Effector memory CD4-positive, alpha-beta T cell (primary cell): ENCODE measurements at places on chromosomes 7 and 10.

- no peak for DNase-seq
Measured at GRCh38 chr7:134422638-134423037, 36.3 kb downstream of the AKR1B1 start.

DNA sequence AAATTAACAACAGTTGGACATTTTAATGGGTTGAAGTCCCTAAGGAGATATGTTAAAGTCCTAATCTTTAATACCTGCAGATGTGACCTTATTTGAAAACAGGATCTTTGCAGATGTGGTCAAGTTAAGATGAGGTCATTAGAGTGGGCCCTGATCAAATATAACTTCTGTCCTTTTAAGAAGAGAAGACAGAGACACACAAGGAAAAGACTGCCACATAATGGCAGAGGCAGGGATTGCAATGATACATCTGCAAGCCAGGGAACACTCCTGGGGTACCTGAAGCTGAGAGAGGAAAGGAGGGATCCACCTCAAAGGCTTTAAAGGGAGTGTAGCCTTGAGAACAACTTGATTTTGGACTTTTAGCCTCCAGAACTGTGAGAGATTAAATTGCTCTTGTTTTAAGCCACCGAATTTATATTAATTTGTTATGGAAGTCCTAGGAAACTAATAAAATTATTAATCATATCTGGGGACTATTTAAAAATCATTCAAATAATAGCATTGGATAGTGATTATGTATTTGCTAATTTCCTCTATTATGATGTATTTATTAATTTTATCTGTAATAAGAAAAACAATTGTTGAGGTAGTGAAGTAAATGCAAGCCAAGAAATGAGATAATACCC, 700.0 kb upstream of the PCDH15 start:
- no peak for DNase-seq

DNA sequence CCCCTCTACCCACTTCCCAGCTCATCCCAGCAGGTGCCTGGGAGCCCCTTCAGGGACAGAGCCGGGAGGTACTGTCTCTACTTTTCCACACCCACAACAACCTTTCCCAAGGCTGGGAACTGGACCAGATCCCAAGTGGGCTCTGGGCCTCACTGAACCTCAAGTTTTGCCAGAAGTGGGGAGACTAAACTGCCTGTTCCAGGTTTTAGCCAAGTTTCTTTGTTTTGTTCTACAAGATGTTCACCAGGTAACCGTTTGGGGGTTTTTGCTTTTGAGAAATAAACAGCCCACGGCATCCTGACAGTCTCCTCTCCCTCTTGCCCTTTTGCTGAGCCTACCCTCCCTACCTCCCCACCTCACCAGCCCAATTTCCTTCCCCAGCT, 10.6 kb upstream of the EMX2 start:
- DNase-seq = no peak

- DNase-seq = no peak
Measured at GRCh38 chr7:147413557-147413870, 1177.1 kb upstream of the C7orf33 start.

DNA sequence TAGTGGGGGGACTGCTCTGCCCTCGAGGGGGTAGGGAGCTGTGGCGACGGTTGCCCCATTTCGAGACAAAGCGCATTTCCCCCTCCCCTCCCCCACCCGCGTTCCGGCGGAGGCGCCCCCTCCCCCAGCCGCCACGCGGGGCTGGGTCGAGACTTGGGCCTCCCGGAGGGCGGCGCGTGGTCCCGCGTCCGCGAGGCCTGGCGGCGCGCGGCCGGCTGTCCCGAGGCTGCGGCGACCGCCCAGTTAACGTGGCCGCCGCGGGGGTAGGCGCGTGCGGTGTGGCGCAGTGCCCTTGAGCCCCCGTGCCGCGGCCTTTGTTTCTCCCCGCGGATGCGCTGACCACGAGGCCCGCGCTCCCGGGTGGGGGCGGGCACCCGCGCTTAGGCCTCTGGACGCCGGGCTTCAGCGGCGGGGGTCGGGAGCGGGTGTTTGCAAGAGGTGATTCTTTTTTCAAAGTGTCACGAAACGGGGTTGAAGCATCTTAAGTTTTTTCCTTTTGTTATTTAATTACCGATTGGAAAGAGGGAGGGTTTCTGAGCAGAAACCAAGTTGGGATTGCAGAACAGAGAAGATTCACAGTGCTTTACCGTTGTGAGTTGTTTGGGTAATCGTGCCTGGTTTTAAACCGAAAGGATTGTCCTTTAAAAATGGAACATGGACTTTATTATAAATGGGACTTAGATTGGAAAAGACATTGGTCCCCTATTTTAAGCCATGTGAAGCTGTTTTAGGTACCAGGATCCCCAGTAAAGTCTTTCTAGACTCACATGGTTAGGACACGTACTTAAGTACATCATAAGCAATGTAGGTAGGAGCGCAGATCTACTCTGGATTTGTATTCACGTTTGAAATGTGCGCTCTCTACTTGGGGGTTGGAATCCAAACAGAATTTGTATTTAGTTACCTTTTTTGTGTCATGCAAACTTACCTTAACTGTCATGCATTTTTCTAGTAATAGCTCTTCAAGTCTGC, 760 bp downstream of the CBX3 start:
- DNase-seq = peak; percentile 35

GRCh38 chr10:575402-576129, 113.9 kb downstream of the DIP2C start:
- no peak for DNase-seq

GRCh38 chr10:127357265-127357664, 160.9 kb upstream of the INSYN2A start:
- no peak for DNase-seq

- DNase-seq = no peak
Measured at GRCh38 chr7:111328487-111328886, 233.8 kb downstream of the IMMP2L start.

- DNase-seq = no peak
Measured at GRCh38 chr10:106311590-106311989, 852.9 kb downstream of the SORCS1 start.

DNA sequence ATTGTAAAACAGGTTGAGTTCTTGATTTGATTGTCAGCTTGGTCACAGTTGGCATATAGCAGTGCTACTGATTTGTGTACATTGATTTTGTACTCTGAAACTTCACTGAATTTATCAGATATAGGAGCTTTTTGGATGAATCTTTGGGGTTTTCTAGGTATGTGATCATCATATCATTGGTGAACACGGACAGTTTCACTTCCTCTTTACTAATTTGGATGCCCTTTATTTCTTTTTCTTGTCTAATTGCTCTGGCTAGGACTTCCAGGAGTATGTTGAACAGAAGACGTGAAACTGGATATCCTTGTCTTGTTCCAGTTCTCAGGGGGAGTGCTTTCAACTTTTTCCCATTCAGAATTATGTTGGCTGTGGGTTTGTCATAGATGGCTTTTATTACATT, 86.9 kb downstream of the EXOC4 start:
- no peak for DNase-seq

DNA sequence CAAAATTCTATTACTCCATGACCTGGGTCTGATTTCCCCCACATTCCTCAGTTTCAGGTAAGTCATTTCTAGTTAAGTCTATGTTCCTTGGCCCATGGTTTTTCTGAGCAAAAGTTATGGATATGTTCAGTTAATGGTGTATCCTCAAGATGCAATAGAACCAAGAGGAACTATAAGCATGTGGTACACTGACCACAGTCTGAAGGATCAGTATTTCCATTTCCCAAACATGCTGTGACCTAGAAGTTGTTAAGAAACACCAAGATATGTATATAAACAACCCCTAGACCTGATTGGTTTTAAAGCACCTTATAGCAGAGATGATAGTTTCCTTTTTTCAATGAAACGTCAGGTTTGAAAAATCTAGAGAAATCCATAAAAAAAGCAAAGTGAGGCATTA, 94.2 kb upstream of the ABCB5 start:
- no peak for DNase-seq

GRCh38 chr10:76884673-76885275, 752.8 kb downstream of the KCNMA1 start:
- DNase-seq = no peak

GRCh38 chr10:107280293-107280692, 115.8 kb upstream of the SORCS1 start:
- DNase-seq = no peak

- DNase-seq = no peak
Measured at GRCh38 chr7:74254858-74255379, 720 bp upstream of the RFC2 start.

- DNase-seq = no peak
Measured at GRCh38 chr10:54576541-54576940, 224.5 kb downstream of the PCDH15 start.

DNA sequence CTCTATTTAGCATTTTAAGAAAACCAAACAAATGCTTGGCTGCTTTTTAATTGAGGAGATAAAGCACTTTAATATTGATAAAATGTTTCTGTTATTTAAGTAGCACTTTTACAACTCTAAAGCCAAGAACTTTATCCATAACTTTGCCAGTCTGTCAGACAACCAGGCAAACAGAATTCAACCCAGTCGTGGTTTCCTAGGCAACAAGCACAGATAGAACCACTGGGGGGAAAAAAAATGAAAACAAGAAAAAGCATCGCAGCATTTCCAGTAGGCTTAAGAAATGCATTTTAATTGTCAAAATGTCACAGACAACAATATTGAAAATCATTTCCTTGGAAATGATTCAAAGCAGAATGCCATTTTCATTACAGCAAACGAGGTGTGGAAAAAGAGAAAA, 323.4 kb downstream of the PARD3 start:
- no peak for DNase-seq

GRCh38 chr10:83764666-83765065, 374.6 kb upstream of the GHITM start:
- no peak for DNase-seq
